ENCODE measurements at places on chromosomes 12 and 14. TPM values are rescaled to one million over a fixed set of nuclear protein-coding genes. Genes with fewer than 3 reads are reported as not detected.

Gene METTL1
- 13.6 TPM for total RNA-seq

Gene TOMM20L
- total RNA-seq: not detected

Gene CLEC4D
- not detected for total RNA-seq

Gene CIROP
- not detected for total RNA-seq

Gene L2HGDH
- 7.3 TPM for total RNA-seq

Gene TIMELESS
- total RNA-seq: 8.4 TPM

Gene FERMT2
- 63.2 TPM for total RNA-seq
